ENCODE measurements at places on chromosomes 11 and 22.

DNA sequence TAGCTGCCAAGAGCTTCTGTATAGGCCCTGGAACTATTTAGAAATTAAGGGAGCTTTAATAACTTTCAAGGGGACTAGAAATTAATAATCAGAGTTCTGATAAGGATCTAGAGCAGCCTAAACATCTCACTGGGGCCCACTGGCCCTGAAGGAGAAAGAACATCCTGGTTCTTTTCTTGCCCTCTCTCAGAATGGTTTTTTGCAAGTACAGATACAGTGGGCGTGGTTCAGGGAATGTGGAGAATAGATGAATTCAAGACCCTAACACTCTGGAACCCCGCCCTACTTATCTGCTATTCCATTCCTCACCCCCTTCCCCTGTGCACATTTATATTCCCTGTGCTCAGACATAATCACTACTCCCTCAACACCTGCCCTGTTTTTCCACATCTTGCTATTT is 90.2 kb downstream of the PARVA start:
- DNase-seq: no peak

DNA sequence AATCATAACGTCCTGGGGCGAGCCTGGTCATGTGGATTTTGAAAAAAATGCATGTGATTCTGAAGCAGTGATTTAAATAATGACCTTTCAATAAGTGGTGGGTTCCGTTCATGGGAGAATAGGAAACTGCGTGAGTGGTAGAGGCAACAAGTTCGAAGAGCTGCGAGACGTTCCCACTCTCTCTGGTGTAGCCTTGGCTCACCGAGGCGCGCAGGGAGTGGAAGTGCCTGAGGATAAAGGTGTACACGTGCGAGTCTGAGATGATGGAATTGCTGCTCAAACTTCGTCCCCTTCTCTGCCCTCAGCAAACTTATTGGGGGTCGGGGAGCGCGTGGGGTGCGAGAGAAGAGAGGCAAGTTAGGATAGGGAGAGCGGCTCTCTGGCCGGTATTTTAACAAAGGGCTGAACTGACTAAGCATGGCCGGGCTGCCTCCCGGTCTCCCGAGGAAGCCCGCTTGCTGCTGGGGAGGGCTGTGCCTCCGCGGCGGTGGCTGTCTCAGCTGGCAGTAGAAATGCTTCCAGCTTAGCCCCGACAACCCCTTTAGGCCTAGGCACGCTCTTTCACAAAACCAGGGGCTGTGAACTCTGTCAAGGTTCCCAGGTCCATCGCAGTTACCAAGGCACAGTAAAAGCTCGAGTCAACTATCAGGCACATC is 875 bp upstream of the STT3A start:
- no peak for DNase-seq

DNA sequence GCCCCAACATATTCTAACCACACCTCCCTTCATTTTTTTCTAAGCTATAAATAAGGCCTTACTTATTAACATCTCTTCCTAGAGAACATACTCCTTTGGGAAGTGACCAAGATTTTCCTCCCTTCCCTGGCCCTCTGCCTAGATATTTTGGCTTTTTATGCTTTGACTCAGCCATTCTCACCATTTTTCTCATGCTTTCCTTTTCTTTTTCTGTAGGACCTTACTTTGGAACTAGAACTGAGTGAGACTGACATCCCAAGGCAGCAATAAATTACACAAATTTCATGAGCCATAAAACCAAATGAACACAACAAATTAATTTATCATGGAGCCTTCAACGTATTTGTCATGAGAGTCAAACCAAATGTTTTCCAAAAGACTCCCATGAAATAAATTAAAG is 142.7 kb upstream of the CTSC start:
- peak; percentile 96 for DNase-seq

DNA sequence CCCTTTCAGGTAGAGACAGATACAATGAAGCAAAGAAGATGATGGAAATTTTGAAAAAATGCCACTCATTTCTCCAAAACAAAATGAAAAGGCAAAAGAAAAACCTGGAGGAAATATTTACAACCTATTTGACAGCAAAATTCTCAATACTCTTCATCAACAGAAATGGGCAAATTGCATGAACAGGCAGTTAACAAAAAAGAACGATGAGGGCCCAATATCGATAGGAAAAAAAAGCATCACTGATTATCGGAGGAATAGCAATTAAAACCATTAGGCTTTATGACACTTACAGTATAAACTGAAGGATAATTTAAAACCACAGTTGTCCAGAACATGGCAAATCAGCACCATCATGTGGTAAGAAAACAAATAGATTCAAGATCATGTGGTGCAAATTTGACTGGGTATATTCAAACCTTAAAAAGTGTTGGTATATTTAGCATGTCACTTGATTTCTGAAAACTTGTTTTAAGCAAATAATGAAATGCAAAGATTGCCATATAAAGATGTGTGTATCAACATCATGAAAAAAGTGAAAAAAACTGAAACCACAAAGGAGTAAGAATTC is 222.9 kb downstream of the BRD1 start:
- no peak for DNase-seq

- no peak for DNase-seq
Observed at GRCh38 chr11:83818349-83818748, 532.2 kb upstream of the CCDC90B start.

GRCh38 chr22:39055658-39056057 is 15.0 kb downstream of the APOBEC3F start:
- DNase-seq: no peak

DNA sequence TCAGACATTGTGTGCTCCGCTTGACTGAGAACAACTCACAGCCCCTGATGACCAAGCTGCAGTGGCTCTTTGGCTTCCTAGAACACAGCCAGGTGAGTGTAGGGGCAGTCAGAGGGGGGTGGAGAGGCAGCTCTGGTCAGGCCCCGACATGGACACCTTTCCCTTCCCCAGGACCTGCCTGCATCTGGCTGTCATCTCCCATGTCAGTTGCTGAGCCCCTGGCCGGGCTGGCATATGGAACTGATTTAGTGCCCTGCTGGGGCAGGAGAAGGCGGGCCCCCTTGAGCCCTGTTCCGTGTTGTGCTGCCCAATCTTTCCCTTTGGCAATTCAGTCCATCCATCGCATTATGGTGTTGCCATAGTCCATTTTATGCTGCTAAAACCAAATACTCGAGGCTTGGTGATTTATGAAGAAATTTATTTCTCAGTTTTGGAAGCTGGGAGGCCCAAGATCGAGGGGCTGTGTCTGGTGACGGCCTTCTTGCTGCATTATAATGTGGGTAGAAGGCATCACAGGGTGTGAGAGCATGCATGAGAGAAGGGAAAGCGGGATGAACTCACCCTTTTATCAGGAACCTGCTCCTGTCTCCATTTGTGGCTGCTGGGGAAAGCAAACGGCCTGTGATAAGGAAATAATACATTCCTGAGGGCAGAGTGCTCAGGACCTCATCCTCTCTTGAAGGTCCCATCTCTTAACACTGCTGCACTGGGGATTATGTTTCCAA is 19.0 kb downstream of the USP35 start:
- DNase-seq: no peak

DNA sequence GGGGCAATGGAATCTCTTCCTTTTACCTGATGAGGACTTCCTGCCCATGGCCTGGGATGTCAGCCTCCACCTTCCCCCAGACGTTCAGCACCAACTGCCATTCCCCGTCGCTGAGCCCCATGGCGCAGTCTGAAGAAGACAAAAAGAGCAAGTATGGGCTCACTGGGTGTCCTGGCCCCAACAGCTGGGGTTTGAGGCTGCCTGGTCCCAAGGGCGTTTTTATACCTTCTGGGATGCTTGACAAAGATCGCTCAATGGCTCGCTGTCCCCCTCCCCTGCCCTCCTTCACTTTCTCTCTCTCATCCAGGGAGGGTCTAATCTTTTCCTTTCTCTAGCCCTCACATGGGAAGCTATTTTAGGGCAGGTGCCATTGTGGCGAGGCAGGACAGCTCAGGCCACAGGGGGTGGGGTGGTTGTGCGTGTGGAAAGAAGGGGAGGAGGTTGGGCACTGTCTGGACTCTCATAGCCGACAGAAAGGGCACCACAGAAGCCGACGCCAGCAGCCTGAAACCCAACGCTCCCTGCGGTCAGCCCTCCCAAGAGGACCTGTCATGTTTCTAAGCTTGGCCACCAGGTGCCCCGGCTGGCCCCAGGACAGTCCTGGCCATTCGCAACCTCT is at the start of gene MB:
TSS of gene MB (minus strand) at position 193 of the 619 bp plus-strand sequence. CDS start at position 121, 72 bp downstream.
- DNase-seq: no peak

DNA sequence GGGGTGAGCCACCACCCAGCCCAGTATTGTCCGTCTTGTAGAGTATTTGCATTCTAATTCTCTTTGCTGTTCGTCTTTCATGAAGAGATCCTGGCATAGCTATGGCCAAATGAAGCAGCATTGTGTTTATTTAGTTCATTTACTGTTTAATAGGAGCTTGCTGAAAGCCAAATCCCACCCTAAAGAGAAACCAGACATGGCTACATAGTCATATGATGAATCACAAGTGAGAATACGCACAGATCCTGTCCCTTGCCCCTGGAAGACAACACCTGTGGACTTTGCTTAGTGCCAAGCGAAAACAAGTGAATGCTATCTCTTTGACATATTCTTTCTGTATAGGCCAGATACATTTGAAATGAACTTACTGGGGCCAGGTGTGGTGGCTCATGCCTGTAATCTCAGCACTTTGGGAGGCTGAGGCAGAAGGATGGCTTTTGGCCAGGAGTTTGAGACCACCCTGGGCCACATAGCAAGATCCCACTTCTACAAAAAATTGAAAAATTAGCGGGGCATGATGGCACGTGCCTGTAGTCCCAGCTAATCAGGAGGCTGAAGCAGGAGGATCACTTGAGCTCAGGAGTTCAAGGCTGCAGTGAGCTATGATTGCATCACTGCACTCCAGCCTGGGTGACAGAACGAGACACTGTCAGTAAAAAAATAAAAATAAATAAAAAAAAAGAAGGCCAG is 5.1 kb upstream of the ARFGAP3 start:
- DNase-seq: no peak

GRCh38 chr11:75214411-75214821 is 26.2 kb upstream of the TPBGL start:
- peak; percentile 88 for DNase-seq

DNA sequence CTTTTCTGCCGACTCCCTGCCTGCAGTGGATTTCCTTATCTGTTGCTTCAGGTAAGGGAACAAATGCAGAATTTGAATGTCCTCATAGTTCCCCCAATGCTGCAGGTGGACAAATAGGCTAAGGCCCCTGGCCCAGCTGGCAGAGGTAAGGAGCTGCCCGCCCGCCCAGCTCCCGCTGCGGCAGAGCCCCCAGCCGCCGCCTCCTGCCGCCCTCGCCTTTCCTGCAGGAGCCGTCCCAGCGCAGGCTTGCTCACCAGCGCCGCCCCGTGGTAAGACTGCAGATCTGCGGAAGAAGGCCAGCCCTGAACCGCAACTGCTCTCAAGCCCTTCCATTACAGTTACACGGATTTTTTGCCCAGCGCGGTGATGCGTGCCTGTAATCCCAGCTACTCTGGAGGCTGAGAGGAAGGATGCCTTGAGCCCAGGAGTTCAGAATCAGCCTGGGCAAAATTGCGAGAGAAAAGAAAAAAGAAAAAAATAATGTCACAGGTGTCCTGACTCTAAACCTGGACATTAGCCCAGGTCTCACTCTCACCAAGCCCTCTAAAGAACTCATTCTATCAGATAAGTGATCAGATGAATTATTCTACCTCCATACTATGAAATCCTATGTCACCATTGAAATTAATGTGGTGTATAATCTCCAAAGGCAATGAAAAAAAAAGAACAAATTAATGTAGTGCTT is 51.2 kb upstream of the EMID1 start:
- peak; percentile 60 for DNase-seq

DNA sequence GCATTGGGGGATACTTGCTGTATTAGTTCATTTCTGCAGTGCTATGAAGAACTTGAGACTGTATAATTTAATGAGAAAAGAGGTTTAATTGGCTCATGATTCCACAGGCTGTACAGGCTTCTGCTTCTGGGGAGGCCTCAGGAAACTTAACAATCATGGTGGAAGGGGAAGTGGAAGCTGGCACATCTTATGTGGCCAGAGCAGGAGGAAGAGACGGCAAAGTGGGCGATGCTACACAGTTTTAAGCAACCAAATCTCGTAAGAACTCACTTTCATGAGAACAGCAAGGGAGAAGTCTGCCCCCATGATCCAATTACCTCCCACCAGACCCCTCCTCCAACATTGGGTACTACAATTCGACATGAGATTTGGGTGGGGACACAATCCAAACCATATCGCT is 55.1 kb downstream of the TMPRSS5 start:
- DNase-seq: no peak

GRCh38 chr11:65032216-65032615 is 5.0 kb downstream of the SNX15 start:
- no peak for DNase-seq

DNA sequence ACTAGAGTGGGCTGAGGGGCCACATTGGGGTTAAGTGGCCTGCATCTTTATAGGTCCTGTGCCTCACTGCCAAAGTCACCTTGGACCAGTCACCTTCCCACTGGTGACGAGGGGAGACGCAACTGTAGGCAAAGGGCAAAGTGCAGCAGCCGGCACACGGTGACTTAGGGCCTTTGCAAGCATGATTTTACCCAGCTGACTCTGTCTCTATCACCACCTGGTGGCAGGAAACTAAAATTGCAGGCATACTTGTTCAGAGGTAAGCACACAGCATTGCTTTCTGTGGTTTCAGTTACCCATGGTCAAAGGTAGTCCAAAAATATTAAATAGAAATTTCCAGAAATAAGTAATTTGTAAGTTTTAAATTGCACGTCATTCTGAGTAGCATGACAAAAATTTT is 1164.4 kb downstream of the BRD1 start:
- DNase-seq: no peak

DNA sequence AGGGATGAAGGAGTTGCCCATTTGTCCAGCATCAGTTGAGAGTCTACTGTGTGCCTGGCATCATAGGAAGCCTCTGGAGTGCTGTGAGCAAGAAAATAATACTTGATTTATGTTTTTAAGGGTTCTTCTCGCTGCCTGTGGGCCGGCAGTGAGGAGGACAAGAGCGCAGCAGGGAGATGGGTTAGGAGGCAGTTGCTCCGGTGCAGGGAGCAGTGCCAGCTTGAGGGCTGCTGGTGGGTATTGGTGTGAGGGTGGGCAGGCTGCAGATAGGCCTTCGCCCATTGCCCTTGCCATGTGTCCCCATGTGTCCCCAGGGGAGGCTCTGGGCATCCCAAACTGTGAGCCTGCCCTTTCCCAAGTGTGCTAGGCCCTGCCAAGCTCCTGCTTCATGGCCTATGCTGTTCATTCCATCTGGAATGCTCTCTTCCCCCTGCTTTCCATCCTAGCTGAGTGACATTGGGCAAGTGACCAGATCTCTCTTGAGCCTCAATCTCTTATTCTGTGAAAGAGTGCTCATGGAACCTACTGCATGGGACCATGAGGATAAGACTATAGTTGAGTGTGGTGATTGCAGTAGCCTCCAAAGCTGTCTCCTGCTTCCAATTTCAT is 19.8 kb downstream of the BMAL1 start:
- no peak for DNase-seq

- peak; percentile 88 for DNase-seq
Observed at GRCh38 chr11:79439886-79440570, 802 bp downstream of the TENM4 start.

DNA sequence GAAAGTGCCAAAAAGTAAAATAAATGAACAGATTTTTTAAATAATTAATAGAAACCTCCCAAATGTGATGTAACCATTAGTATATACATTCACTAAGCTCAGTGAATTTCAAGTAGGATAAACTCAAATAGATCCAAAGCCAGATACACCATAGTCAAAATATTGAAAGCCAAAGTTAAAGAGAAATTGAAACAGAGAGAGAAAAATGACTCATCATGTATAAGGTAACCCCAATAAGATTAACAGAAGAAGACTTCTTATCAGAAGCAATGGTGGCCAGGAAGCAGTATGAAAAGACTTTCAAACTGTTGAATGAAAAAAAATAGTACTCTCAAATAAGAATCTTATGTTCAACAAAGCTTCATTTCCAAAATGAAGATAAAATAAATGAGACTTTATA is 70.5 kb downstream of the LUZP2 start:
- no peak for DNase-seq

- no peak for DNase-seq
Observed at GRCh38 chr11:26483108-26483507, 89.0 kb downstream of the MUC15 start.

Measured in muscle of back (tissue), 13 donors.